ENCODE measurements at places on chromosomes 7 and 10.

DNA sequence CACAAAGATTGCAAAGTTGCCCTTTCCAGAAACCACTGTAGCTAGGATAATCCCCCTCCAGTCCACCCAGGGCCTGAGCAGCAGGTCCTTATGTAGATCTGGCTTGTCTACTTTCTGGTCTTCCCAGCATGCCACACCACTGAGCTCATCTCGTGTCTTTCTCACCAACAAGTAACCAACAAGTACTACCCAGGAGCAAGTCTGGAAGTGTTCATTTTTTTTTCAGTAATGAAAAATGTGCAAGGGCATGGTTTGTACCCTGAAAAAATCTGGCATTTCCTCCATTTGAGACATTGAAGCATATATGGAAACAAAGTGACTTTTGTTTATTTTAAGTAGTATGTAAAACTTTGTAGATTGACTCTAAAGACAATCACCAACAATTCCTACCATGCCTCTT lies 120.8 kb downstream of the INHBA start:
- no peak for DNase-seq

DNA sequence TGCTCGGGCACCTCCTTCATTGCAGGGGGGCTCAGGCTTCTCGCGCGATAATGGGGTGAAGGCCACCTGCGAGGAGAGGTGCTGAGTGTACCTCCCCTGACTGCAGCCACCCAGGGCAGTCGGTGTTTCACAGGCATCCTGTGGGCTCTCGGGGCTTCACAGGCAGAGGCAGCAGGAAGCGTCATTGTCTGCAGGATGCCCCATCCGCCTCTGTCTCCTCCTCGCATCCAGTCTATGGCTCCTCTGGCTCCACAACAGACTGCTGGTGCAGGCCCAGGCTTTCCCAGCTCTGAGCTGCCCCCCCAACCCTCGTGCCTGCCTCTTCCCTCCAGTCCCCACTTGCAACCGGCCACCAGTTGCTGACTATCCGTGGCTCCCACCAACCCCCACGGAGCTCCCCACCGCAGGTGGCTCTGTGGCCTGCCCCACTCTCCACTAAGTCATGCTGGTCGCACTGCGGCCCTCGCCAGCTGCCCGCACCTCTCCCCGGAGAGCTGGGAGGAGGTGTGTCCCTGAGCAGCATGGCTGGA lies 36.5 kb downstream of the CAMK2B start:
- DNase-seq: no peak

DNA sequence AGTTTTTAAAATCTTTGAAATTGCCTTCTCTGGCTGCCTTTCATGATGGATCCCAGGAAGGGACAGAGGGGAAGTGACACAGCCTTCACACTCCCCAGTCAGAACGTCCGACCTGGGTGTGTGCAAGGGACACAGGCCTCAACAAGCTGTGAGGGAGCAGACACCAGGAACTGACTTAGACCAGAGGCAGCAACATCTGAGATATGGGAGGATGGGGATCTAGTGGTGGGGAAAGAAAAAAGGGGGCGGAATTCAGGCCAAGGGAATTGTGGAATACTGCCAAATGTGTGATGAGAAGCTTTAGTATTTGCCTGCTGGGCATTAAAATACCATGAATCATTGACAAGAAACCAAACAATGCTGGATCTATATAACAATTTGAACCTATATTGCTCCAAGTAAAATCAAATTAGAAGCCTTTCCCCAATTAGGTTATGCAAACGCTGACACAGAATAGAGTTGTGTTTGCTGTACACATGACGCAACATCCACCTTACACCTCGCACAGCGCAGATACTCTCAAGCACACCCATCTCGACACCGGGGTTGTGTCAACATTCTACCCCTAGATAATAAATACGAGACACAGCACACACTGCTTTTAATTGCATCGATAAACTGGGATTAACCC lies 17.2 kb upstream of the MNX1 start:
- no peak for DNase-seq

GRCh38 chr10:91162495-91163268 lies 57.8 kb upstream of the PCGF5 start:
- DNase-seq: peak; percentile 70

- no peak for DNase-seq
These were observed 298.9 kb upstream of the PITRM1 start for GRCh38 chr10:3471472-3471871.

- peak; percentile 54 for DNase-seq
These were observed 1.7 kb upstream of the CXCL12 start for GRCh38 chr10:44386546-44387052.
